ENCODE measurements at places on chromosomes 5 and 9.

DNA sequence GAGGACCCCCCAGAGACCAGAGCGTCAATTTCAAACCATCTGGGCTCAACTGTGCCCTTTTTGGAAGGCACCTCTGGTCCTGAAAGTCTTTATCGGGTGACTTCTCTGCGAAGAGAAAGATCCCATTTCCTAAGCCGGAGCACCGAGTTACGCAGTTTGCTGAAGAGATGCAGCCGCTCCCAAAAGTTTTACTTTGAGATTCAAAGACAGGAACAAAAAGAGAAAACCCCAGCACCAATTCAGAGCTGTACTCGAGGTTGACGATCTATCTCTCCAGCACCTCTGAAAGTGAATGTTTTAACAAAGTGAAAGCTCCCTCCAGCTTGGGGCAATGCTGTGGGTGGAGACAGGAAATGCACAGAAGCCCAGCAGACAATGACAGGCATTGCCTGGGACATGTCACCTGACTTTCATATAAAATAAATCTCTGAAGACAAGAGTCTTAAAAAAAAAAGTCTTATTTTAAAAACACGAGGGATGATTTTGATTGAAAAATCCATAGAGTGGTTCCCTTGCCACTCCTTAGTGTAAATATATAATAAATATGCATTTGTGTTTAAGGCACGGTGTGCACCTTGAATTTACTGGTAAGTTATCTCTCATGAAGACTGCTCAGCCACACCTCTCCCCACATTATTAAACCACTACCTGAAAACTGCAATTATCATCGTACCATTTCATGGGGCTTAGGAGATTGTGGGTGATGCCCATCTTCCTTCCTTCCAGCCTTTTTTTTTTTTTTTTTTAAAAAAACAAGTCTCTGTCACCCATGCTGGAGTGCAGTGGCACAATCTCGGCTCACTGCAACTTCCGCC, 79.9 kb downstream of the FNBP1 start:
- peak; percentile 55 for DNase-seq

GRCh38 chr9:16721972-16722371, 148.5 kb downstream of the BNC2 start:
- peak; percentile 98 for DNase-seq

- no peak for DNase-seq
These were observed 88.0 kb downstream of the LMX1B start for GRCh38 chr9:126701813-126702140.

DNA sequence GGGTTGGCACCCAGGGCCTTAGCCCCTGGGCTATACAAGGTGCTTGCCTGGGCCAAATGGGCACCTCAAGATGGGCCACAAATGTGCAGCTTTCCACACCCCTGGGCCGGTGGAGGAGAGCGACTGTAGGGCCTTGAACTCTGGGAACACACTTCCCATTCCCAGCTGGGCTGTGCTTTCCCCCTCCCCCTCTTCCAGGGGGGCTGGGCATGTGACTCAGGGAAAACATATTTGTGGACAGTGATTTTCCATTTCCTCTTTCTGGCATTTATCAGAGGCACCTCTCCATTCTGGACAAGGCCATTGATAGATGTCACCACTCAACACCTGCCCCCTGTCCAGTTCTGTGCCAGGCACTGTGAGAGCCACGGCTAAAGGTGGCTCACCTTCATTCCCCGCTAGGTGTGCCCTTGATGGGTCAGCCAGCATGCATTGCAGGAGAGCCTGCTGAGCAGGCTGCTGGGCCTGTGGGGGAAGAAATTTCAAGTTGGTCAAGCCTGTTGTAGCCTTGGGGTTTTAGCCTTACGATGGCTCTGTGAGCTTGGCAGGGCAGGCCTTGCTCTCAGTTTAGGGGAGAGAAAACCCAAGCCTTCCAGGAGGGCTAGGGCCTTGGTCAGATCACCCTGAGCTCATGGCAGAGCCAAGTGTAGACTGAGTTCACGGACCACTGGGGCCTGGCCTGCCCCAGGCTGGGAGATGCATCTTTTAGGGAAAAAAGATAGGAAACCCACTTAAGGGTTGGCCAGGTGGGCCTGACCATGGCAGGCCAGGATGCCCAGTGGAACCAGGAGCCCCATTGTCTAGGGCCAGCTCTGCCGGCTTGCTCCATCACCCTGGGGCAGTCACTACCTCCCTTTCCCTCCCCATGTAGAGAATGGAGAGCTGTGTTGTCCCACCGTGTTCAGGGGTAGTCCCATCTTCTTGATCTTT, 113.9 kb downstream of the DAB2IP start:
- peak; percentile 59 for DNase-seq

DNA sequence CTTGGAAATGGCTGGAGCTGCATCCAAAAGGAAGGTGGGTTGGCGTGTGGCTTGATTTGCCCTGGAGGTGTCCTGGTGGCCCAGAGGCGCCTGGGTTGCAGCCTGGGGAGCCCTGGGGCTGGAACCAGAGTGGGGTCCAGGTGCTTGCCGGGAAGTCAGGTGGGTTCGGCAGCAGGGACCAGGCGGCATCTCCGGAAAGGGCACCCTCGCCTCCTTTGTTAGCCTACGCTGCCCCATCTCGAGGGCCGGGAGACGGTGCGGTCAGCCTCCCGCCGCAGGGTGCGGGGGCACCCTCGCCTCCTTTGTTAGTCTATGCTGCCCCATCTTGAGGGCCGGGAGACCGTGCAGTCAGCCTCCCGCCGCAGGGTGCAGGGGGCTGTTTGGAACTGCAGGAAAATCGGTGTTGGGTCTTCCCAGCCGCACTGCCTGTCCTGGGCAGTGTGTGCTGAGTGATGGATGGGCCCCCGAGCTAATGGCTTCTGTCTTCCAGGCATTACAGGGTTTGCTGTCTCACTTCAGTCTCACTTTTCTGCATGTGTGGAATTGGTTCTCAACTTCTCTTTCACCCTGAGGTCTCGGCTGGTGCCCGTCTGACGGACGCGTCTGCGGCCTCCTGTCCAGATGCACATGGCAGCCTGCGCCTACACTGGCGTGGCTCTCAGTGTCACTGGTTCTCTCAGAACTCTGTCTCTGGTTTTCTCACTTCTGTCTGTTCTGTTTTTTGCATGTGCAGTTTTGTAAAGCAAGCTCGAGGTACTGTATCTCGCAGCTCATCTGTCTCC, 139.0 kb downstream of the CACNA1B start:
- no peak for DNase-seq

- DNase-seq = no peak
These were observed 395.4 kb downstream of the CSNK1G3 start for GRCh38 chr5:123907349-123907748.

- peak; percentile 36 for DNase-seq
These were observed 152.0 kb downstream of the GPBP1 start for GRCh38 chr5:57325678-57326397.

- peak; percentile 3 for DNase-seq
These were observed 263.4 kb downstream of the GRIA1 start for GRCh38 chr5:153753645-153754432.

DNA sequence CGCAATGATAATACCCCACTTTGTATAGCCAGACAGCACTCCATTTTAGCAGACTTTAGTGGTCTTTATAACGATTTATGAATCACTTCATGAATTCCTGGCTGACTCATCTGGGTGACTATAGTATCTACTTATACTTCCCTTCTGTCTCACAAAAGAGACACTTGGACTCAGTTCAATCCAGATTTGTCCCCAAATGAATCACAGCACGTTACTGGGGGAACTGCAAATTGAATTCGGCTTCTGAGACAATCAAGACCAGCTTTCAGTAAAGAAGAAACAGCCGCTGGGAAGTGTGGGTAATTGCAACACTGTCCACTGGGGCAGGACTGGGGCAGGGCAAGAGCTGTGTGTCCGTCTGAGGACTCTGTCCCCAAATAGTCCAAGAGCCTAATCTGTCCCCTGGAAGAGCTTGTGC, 337.3 kb upstream of the RFX3 start:
- peak; percentile 98 for DNase-seq

GRCh38 chr5:175567954-175568353, 89.6 kb downstream of the SFXN1 start:
- no peak for DNase-seq

- no peak for DNase-seq
These were observed 446.4 kb upstream of the CCNG1 start for GRCh38 chr5:162990856-162991497.

- DNase-seq = no peak
These were observed 237.6 kb upstream of the IRX4 start for GRCh38 chr5:2120361-2120760.

DNA sequence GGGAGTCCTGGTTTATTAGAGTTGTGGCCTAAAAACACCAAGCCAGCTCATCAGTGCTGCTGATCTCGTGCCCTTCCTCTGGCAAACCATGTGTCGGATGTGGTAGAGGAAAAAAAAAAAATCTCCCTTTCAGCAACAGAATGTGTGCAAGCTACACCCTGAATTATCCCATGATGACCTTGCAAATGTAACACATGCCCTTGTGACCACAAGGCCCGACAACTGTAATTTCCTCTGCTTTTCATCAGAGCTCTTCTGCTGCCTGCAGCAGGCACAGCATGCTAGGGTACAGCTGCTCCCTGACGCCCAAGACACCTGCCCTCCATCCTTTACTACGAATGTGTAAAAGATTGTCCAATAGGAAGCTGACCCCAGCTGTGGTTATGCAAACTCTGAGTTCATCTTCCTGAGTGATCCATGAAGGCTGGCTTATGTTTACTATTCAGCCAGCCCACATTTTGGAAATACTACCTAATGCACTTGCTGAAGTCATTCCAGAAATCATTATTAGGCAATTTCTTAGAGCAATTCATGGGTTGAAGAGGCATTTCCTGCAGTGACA, 14.6 kb upstream of the BNC2 start:
- DNase-seq = peak; percentile 85

GRCh38 chr5:91190314-91190690, 192.8 kb downstream of the ARRDC3 start:
- no peak for DNase-seq

- peak; percentile 90 for DNase-seq
These were observed 8.5 kb upstream of the DNAJC25 start for GRCh38 chr9:111622626-111623025.

GRCh38 chr9:18350036-18350435, 123.9 kb upstream of the ADAMTSL1 start:
- no peak for DNase-seq

- no peak for DNase-seq
These were observed 2267.7 kb upstream of the ACO1 start for GRCh38 chr9:30116673-30117217.
